ENCODE measurements at places on chromosomes 4 and X.
A peak's percentile ranks its signal among the peaks of the same experiment; 100 is the strongest.

DNA sequence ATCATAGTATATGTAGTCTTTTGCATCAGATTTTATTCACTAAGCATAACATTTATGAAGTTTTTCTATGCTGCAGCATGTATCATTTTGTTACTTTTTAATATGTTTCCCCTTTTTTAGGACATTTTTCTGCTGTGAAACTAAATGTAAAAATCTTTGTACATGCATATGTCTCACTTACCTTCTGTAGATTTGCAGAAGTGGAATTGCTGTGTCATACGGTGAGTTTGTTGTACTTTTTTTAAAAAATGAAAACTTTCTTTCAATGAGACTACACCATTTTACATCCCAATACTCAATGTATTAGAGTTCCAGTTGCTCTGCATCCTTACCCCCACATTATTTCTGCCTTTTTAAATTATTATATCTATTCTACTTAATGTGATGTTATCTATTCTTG is 868.9 kb downstream of the PDHA2 start:
- DNase-seq, result no peak
- no peak overlapping the region for H3K27ac ChIP-seq
- no peaks in the 10 kb centered on the region for H3K4me1 ChIP-seq
- H3K36me3 ChIP-seq, result no peaks in the 10 kb centered on the region
- H3K4me3 ChIP-seq, result no peak overlapping the region

DNA sequence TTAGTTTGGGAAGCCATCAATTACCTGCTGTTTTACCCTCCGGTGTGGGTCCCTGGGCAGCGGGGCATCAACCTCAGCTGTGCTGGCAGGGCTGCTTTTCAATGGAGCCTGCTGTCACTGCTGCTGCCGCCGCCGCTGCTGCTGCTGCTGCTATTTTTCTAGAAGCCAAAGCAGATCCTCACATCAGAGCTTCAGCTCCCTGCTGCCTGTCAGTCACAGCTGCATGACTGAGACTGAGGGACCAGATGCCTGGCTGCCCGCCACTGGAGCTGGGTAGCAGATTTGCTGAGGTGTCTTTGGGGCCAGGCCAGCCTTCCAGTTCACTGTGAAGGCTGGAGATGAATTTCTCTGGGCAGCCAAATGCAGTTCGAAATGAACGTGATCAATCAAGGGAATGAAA is 200.3 kb upstream of the NHS start:
- H3K27me3 ChIP-seq, result no peaks in the 10 kb centered on the region
- no peaks in the 10 kb centered on the region for H3K36me3 ChIP-seq
- no peak overlapping the region for H3K4me3 ChIP-seq
- H3K27ac ChIP-seq, result no peak overlapping the region
- no peaks in the 10 kb centered on the region for H3K4me1 ChIP-seq

GRCh38 chrX:120365320-120365719 is 3.4 kb downstream of the ATP1B4 start:
- H3K27me3 ChIP-seq, result no peaks in the 10 kb centered on the region
- H3K4me1 ChIP-seq, result peaks cover 8% of the 10 kb centered on the region
- no peak overlapping the region for H3K27ac ChIP-seq
- H3K36me3 ChIP-seq, result no peaks in the 10 kb centered on the region
- peak; percentile 16 for DNase-seq
- H3K4me3 ChIP-seq, result no peak overlapping the region

- no peak overlapping the region for H3K4me3 ChIP-seq
- H3K27me3 ChIP-seq, result no peaks in the 10 kb centered on the region
- H3K36me3 ChIP-seq, result no peaks in the 10 kb centered on the region
Measured at GRCh38 chr4:61143461-61143860, 56.7 kb upstream of the ADGRL3 start.

DNA sequence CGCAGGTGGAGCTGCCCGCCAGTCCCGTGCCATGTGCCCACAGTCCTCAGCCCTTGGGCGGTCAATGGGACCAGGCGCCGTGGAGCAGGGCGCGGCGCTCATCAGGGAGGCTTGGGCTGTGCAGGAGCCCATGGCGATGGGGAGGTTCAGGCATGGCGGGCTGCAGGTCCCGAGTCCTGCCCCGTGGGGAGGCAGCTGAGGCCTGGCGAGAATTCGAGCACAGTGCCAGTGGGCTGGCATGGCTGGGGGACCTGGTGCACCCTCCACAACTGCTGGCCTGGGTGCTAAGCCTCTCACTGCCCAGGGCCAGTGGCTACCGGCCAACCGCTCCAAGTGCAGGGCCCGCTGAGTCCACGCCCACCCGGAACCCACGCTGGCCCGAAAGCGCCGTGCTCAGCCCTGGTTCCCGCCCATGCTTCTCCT is 646.5 kb downstream of the GABRG1 start:
- no peak for DNase-seq
- H3K4me3 ChIP-seq, result no peak overlapping the region
- H3K27me3 ChIP-seq, result no peaks in the 10 kb centered on the region

- no peak overlapping the region for H3K4me3 ChIP-seq
- no peaks in the 10 kb centered on the region for H3K4me1 ChIP-seq
- no peak for DNase-seq
- H3K36me3 ChIP-seq, result no peaks in the 10 kb centered on the region
Measured at GRCh38 chrX:6599230-6599860, 64.4 kb upstream of the VCX3A start.

DNA sequence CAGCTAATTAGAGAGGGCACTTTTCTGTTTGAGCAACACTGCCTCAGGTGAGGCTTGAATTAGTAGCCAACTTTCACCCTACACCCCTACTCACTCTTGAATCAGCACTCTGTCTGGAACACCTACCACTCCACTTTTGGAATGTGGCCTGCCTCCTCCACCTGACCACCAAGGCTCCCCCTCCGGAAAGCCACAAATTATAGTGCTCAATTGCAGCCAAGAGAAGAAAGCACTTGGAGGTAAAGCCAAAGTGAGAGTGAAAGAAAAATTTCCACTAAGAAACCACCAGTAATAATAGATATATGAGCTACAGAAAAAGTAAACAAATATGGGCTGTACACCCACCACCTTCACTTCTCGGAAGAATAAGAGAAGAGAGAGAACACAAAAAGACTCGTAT is 41.1 kb downstream of the PPP3CA start:
- no peaks in the 10 kb centered on the region for H3K27me3 ChIP-seq
- H3K36me3 ChIP-seq, result peaks cover 5% of the 10 kb centered on the region
- DNase-seq, result no peak

DNA sequence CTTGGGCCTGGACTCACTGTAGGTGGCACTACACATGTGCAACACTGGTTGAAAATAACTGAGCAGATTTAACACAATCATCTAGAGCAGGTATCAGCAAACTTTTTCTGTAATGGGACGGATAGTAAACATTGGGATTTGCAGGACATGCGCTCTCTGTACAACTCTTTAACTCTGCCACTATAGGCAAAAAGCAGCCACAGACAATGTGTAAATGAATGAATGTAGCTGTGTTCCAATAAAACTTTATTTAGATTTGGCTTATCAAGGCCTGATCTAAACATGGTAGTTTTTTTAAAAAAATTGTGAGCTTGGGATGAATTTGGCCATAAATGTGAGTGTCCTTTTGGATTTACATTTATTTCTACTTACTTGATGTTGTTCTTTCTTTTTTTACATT is 407.3 kb downstream of the FAT4 start:
- H3K4me3 ChIP-seq, result no peak overlapping the region
- H3K4me1 ChIP-seq, result no peaks in the 10 kb centered on the region
- DNase-seq, result no peak
- no peaks in the 10 kb centered on the region for H3K36me3 ChIP-seq
- no peak overlapping the region for H3K27ac ChIP-seq

DNA sequence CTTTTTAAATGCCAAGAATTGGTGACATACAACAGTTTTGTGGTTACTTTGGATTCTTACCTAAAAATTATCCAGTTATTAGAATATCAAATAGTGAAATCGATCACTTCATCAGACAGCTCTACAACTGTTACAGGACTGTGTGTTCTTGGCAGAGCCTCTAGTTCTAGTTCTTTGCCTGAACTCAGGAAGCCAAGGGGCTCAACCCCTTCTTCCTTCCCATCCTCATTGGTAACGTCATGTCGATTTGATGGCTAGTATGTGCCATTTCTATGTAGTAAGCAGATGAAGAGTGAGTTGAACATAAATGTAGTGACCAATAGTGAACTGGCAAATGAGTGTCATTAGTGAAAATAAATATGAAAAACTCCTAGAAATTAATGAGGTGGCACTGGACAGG is 59.4 kb upstream of the LIMCH1 start:
- H3K27me3 ChIP-seq, result no peaks in the 10 kb centered on the region
- H3K27ac ChIP-seq, result no peak overlapping the region
- H3K4me1 ChIP-seq, result no peaks in the 10 kb centered on the region
- H3K4me3 ChIP-seq, result no peak overlapping the region

DNA sequence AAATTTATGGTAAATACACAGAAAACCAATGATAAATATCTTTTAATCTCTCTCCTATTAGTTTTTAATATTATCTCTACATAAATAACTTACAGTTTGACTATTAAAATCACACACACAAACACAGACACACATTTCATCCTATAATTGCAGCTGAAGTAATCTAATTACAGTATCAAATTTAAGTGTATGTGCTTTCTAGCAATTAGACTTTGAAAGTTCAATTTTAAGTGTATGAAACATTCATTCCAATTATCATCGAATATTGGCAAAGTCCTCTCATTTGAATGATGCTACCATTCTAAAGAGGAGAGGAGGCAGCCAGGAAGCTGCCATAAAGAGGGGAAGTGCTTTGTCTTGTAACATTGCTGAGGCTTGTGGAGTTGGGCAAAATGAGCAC is 221.2 kb upstream of the PABPC4L start:
- no peaks in the 10 kb centered on the region for H3K36me3 ChIP-seq
- H3K4me1 ChIP-seq, result no peaks in the 10 kb centered on the region
- H3K27me3 ChIP-seq, result no peaks in the 10 kb centered on the region
- H3K4me3 ChIP-seq, result no peak overlapping the region

GRCh38 chr4:123250843-123251242 is 145.8 kb upstream of the SPRY1 start:
- DNase-seq, result no peak
- H3K36me3 ChIP-seq, result peaks cover under 1% of the 10 kb centered on the region
- no peak overlapping the region for H3K27ac ChIP-seq
- no peak overlapping the region for H3K4me3 ChIP-seq

DNA sequence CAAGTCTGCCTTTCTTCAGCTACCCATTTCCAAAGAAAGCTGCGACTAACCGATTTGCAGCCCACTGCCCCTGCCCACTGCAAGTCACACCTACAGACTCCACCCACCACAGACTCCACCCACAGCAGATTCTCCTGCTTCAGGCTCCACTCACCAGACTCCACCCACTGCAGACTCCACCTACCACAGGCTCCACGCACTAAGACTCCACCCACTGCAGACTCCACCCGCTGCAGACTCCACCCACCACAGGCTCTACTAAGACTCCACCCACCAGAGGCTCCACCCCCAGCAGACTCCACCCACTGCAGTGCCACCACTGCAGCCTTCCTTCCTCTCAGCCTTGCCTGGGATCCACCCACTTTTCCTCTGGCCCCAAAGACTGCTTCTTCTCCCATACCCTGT is 41.3 kb downstream of the ABLIM2 start:
- no peak overlapping the region for H3K4me3 ChIP-seq
- DNase-seq, result no peak
- H3K36me3 ChIP-seq, result no peaks in the 10 kb centered on the region
- peaks cover 5% of the 10 kb centered on the region for H3K4me1 ChIP-seq
- peaks cover 2% of the 10 kb centered on the region for H3K27me3 ChIP-seq

GRCh38 chr4:88035292-88035691 is 27.9 kb downstream of the PKD2 start:
- H3K4me1 ChIP-seq, result no peaks in the 10 kb centered on the region
- H3K36me3 ChIP-seq, result peaks cover 13% of the 10 kb centered on the region
- no peak for DNase-seq
- no peaks in the 10 kb centered on the region for H3K27me3 ChIP-seq
- H3K4me3 ChIP-seq, result no peak overlapping the region

- H3K4me1 ChIP-seq, result no peaks in the 10 kb centered on the region
- H3K27me3 ChIP-seq, result peaks cover 17% of the 10 kb centered on the region
- H3K4me3 ChIP-seq, result no peak overlapping the region
Measured at GRCh38 chr4:176230836-176231235, 35.5 kb upstream of the SPATA4 start.

DNA sequence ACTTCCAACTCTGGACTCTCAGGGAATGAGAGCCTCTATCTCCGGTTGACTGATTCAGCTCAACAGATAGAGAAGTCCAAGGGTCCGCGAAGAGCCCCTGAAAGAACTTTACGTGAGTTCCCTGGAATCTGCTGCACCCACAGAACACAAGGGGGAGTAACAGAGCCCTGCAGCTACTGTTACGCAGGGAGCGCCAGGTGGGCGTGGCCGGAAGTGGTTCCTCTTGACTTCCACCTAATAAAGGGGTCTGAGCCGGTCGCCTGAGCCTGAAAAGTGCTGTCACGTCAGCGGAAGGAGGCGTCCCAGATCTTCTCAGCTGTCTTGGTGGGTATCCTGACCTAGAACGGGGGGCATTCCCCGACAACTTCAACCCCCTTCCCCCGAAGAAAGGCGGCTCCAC is at the start of gene MAGEB6:
Gene MAGEB6 (plus strand): TSS at position 237 of the 400 bp plus-strand sequence. CDS start 1,407 bp downstream, outside the sequence.
- H3K4me1 ChIP-seq, result no peaks in the 10 kb centered on the region
- H3K36me3 ChIP-seq, result no peaks in the 10 kb centered on the region
- no peak within 1 kb of the TSS for H3K27ac ChIP-seq
- no peak for DNase-seq
- H3K4me3 ChIP-seq, result no peak within 1 kb of the TSS
- no peaks in the 10 kb centered on the region for H3K27me3 ChIP-seq

GRCh38 chr4:94834501-94834900 is 76.7 kb downstream of the BMPR1B start:
- no peak overlapping the region for H3K4me3 ChIP-seq
- H3K27me3 ChIP-seq, result no peaks in the 10 kb centered on the region
- no peak for DNase-seq
- no peaks in the 10 kb centered on the region for H3K4me1 ChIP-seq
- no peaks in the 10 kb centered on the region for H3K36me3 ChIP-seq
- H3K27ac ChIP-seq, result no peak overlapping the region

- no peaks in the 10 kb centered on the region for H3K4me1 ChIP-seq
- no peak overlapping the region for H3K27ac ChIP-seq
- DNase-seq, result no peak
- no peak overlapping the region for H3K4me3 ChIP-seq
Measured at GRCh38 chr4:9918484-9918883, 102.8 kb downstream of the SLC2A9 start.

- DNase-seq, result no peak
- no peaks in the 10 kb centered on the region for H3K36me3 ChIP-seq
- H3K4me1 ChIP-seq, result no peaks in the 10 kb centered on the region
- no peaks in the 10 kb centered on the region for H3K27me3 ChIP-seq
- no peak overlapping the region for H3K27ac ChIP-seq
Measured at GRCh38 chr4:156998500-156999174, 27.0 kb upstream of the PDGFC start.

GRCh38 chr4:152074573-152074972 is 313.8 kb upstream of the GATB start:
- DNase-seq, result no peak
- peaks cover 2% of the 10 kb centered on the region for H3K27me3 ChIP-seq
- no peaks in the 10 kb centered on the region for H3K4me1 ChIP-seq

DNA sequence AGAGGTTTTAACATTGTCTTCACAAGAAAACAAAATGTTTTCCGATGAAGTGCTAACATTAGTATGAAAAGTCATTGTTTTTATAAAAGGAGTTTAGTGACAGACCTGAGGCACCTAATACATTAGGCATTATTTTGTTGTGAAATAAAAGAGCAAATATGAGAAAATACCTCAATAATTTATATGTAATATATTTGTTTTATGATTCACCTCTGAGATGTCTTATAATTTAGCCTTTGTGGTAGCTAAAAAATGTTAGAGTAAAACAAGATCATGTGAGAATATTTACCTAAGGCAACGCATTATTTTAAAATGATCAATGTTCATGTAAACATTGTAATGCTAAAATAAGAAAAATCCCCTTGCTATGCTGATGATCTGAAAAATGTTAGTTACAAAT is 100.9 kb upstream of the WDFY3 start:
- no peaks in the 10 kb centered on the region for H3K4me1 ChIP-seq
- H3K27me3 ChIP-seq, result peaks cover 11% of the 10 kb centered on the region
- no peaks in the 10 kb centered on the region for H3K36me3 ChIP-seq
- DNase-seq, result no peak
- H3K27ac ChIP-seq, result no peak overlapping the region
- H3K4me3 ChIP-seq, result no peak overlapping the region

GRCh38 chr4:159046683-159047082 is 56.2 kb upstream of the RAPGEF2 start:
- DNase-seq, result no peak
- peaks cover 44% of the 10 kb centered on the region for H3K27me3 ChIP-seq
